ENCODE measurements at places on chromosomes 1 and 21. TPM values are rescaled to one million over a fixed set of nuclear protein-coding genes. Genes with fewer than 3 reads are reported as not detected.

DNA sequence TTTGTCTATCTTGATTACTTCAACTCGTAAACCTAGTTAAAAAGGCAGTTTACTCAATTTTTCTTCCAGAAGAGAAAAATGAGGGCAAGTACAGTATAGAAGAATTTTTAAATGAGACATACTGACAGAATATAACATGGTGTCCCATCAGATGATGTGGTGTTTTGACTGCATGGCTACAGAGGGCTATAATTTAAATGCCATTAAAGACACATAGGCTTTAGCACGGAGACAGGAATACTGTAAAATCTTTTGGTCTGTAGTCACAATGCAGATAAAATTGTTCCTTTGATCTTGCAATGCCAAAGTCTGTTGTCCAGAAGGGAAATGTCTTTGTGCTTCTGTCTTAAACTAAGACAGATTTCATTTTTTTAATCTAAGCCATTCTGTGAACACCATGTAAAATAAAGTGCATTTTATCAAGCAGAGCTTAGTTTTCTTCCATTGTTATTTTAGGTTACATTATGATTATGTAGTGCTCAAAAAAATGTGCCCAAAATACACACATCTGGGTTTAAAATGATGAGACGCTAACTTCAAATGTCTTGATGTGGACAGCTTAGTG is 249.6 kb downstream of the PTPRC start:
- DNase-seq, result no peak

GRCh38 chr1:86523670-86524354 is 23.1 kb upstream of the CLCA4 start:
- no peak for DNase-seq

GRCh38 chr1:204741440-204741839 is 55.9 kb upstream of the LRRN2 start:
- no peak for DNase-seq

DNA sequence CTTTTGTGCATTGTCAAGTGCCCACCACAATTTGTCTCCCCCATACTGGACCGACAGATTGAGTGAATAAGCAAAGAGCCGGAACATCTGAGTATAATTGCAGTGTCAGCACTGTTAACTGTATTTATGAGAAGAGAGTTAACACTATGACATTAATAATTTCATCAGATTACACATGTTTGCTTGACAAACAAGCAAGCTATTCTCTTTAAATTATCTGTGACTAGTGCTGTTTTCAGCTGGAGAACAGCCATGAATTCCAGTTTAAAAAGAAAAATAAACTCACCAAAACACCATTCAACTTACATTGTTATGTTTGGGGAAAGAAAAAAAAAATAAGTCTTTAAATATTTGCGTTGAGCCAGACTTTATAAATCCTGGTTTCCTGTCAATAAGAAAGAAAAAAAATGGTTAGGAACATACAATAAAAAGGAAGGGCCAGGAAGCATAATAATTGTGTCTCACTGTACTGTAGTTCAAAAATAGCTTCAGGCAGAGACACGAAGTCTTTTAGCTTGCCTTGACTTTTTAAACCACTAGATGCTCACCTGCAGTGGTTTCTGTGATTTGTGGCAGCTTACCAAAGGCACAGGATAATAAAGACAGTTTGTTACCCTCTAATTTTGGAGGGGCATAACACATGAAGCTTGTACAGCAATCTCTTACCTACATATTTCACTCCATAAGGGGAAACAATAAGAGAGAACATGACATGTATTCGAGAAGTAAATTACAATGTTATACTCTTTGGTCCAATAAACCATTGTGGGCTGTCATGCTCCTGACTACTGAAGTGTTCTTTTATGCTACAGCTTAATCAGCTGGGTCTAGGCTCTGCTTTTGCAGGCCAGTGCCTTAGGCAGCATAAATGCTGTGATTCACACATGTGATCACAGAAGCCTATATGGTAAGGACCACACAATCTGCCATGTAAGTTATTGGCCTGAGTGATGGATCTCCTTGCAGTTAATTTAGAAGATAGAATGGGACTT is 302.0 kb upstream of the ADGRL2 start:
- DNase-seq, result no peak

GRCh38 chr1:6427441-6428390 is 3.1 kb downstream of the ESPN start:
- DNase-seq, result no peak

GRCh38 chr1:207076181-207076955 is 12.3 kb upstream of the C4BPB start:
- DNase-seq, result no peak

DNA sequence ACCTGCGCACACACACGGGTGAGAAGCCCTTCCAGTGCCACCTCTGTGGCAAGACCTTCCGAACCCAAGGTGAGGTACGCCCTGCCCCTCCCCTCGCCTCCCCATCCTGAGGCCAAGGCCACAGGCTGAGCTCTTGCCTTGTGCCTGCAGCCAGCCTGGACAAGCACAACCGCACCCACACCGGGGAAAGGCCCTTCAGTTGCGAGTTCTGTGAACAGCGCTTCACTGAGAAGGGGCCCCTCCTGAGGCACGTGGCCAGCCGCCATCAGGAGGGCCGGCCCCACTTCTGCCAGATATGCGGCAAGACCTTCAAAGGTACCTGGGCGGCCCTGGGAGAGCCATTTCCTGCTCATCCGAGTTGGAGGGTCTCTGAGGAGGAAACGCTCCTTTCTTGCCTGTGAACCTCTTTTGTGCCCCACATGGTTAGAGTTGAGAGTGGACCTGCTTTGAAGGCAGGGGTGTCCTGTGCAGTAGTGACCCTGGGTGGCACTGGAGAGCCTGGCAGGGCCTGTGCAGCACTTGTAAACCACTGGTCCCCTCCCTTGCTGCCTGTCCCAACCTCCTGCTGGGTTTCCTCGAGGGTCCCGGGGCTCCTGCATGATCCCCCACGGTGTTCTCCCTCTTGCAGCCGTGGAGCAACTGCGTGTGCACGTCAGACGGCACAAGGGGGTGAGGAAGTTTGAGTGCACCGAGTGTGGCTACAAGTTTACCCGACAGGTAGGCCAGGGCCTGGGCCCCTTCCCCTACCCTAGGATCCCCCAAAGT is 8.5 kb downstream of the ZBTB48 start:
- DNase-seq, result no peak

- no peak for DNase-seq
These were observed 335.5 kb downstream of the BARHL2 start for GRCh38 chr1:90381598-90381997.

- DNase-seq, result no peak
These were observed 25.9 kb downstream of the EPHX1 start for GRCh38 chr1:225835856-225836255.

- no peak for DNase-seq
These were observed 44.1 kb downstream of the TFF3 start for GRCh38 chr21:42271065-42271464.

DNA sequence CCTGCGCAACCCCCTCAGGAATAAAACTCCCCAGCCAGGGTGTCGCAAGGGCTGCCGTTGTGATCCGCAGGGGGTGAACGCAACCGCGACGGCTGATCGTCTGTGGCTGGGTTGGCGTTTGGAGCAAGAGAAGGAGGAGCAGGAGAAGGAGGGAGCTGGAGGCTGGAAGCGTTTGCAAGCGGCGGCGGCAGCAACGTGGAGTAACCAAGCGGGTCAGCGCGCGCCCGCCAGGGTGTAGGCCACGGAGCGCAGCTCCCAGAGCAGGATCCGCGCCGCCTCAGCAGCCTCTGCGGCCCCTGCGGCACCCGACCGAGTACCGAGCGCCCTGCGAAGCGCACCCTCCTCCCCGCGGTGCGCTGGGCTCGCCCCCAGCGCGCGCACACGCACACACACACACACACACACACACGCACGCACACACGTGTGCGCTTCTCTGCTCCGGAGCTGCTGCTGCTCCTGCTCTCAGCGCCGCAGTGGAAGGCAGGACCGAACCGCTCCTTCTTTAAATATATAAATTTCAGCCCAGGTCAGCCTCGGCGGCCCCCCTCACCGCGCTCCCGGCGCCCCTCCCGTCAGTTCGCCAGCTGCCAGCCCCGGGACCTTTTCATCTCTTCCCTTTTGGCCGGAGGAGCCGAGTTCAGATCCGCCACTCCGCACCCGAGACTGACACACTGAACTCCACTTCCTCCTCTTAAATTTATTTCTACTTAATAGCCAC is 696 bp downstream of the TGFB2 start:
- DNase-seq, result peak; percentile 83

- DNase-seq, result no peak
These were observed 554.1 kb downstream of the MATN1 start for GRCh38 chr1:30169269-30169668.

DNA sequence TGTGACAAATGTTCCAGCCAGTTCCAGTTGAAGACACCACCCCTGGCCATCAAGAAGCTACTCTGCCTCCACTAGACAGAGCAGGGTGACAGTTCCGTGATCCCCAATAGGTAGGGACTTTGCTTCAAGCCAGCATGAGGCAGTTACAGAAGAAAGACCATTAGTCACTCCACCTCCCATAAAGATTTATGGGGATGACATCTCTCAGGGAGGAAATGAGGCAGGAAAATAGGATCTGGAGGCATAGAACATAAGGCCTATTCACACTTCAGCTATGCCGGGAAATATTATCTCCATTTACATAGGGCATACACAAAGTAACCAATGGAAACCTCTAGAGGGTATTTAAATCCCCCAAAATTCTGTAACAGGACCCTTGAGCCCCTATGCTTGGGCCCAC is 3.5 kb upstream of the GBP7 start:
- no peak for DNase-seq

DNA sequence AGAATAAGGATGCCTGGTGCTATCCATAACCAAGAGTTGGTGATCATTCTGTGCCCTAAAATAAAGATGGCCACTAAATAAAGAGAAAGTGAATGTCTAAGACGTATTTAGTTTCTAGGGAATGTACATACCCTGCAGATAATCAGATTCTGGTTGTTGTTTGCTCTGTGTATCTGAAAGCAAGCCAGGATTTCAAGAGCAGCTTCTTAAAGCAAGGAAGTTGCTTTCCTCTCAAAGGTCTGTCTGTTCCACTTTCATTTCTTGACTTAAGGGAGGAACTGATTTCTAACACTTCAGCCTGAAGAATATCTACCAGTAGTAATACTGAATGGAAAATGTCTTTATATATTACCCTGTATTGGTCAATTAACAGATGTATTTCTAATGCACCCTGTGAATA is 88.8 kb downstream of the KIF1B start:
- no peak for DNase-seq

GRCh38 chr1:155681776-155682175 is 6.8 kb downstream of the YY1AP1 start:
- no peak for DNase-seq

- no peak for DNase-seq
These were observed 9.3 kb downstream of the RASSF5 start for GRCh38 chr1:206516728-206516990.

DNA sequence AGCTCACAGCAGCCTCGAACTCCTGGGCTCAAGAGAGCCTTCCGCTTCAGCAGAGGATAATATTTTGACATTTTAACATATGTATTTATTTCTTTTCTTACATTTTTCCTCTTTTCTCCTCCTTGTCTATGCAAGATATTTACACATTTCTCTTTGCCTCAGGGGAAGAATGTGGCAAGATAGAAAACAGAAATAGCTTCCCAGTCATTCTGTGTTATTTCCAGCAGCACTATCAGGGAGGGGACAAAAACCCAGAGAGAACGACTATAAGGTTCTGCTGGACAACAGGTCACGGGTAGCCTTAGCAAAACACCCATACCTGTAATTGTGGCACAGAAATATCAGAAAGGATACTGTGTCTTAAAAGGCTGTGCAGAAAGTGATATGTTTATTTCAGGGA is 7.9 kb downstream of the CD1D start:
- no peak for DNase-seq

GRCh38 chr1:230243583-230244353 is 176.7 kb downstream of the GALNT2 start:
- DNase-seq, result no peak

DNA sequence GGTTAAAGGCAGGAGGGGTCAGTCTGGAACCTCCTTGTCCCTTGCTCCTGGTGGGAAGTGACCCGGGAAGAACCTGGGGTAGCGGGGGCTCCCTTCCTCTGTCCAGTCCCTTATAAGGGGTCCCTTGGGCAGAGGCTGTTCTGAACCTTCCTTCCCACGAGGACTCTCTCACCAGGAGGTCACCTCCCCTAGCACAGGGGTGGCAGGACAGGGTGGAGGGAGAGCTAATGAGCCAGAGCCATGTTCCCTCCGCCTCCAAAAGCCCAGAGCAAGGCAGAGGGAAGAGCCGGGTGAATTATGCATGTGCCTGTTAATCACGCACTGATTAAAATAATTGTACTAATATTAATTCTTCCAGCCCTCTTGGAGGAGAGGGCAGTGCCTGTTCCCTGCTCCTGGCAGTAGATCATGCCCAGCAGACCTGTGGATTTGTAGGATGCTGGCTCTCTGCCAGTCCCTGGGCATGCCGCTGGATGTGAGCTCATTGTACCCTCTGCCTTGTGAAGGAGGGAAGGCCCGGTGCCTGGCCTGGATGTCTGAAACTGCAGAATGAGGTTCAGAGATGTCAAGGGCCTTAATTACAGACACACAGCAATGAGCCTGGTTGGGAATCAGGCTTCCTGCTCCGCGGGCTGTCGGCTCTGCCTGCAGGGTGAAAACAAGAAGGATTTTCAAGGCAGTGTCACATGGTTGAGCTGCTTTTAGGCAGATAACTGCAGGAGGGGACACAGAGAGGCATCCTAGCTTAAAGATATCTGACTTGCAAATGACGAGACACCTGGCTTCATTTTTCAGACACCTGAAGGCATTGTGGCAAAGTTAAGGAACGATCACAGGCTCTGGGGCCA is 68.2 kb downstream of the IGSF21 start:
- DNase-seq, result no peak

- no peak for DNase-seq
These were observed at the start of gene UBASH3A for GRCh38 chr21:42403611-42404231. Gene UBASH3A, plus strand, starts transcription at chr21:42403902. Its CDS starts 44 bp downstream, at chr21:42403946.

The PRRC2C gene
- 131 TPM for polyA plus RNA-seq

The CCDC28B gene
- polyA plus RNA-seq, result 25.3 TPM

The SLC25A34 gene
- polyA plus RNA-seq, result 2.8 TPM

The CYP4Z1 gene
- polyA plus RNA-seq, result 0.39 TPM

The KIRREL1 gene
- polyA plus RNA-seq, result 61.9 TPM

The TMEM52 gene
- 9.5 TPM for polyA plus RNA-seq

The HHAT gene
- 11.5 TPM for polyA plus RNA-seq

The TGFBR3 gene
- 53.2 TPM for polyA plus RNA-seq

The CLDN8 gene
- polyA plus RNA-seq, result 0.20 TPM

The SLC30A10 gene
- 0.34 TPM for polyA plus RNA-seq

The NES gene
- polyA plus RNA-seq, result 79.2 TPM

All from right lung (tissue), 10 donors.